NCI-H2107 (cell line): ENCODE measurements at places on chromosomes 16 and 17.

GRCh38 chr16:11167581-11167980 is 88.4 kb downstream of the SOCS1 start:
- no peak for DNase-seq

GRCh38 chr16:60907645-60908044 is 1128.6 kb downstream of the CDH8 start:
- DNase-seq = no peak

GRCh38 chr17:72102366-72102765 is 18.5 kb upstream of the SOX9 start:
- DNase-seq = no peak

DNA sequence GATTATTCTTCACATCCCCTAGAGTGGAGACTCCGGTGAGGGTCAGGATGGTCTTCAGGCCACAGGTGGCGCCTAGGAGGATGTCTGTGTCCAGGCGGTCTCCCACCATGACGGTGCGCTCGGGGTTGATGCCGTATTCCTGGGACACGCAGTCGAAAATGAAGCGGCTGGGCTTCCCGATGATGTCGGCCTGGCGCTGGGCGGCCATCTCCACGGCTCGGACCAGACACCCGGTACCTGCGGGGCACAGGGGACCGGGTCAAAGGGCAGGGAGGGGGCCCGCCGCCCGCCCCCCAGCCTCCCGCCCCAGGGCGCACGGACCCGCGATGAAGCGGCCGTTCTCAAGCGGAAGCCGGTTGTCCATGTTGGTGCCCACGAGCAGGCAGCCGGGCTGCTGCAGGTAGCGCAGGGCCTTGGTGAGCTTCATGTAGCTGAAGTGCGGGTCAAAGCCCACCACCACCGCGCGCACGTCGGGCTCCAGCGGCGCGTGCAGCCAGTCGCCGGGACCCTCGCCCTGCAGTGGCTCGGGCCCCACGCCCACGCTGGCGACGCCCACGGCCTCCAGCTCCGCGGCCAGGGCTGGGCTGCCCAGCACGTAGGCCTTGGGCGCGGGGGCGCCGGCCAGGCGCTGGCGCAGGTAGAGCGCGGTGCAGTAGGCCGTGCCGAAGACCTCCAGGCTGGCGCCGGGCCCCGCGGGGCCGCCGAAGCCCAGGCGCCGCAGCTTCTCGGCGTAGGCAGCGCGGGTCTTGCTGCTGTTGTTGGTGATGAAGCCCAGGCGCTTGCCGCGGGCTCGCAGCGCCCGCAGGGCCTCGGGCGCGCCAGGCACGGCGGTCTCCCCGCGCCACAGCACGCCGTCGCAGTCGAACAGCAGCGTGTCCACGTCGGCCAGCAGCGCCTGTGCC is 572 bp downstream of the PGP start:
- DNase-seq = no peak

DNA sequence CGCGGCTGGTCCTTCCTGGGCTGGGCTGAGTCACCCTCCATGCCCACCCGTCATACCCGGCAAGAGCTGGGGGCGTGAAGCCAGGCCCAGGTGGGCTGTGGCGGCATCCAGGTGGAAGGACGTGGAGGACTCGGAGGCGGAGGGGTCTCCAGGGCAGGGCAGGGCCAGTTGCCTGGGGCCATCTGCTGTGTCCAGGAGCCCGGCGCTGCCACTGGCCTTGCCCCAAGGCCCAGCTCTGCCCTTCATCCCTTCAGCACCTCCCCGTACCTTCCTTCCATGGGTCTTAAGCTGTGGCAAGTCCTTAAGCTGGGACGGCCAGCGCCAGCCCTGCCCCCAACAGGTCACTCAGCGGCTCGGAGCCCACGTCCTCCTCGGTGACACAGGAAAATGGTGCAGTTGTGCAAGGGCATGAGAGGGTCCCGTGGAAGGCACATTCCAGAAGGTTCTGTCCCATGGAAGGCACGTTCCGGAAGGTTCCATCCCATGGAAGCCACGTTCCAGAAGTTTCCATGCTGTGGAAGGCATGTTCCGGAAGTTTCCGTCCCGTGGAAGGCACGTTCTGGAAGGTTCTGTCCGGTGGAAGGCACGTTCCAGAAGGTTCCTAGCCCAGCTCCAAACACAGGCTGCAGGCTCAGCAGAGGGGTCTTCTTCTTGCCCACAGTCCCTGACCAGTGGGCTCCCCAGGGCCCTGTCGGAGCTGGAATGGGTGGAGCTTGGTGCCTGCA is 10.4 kb upstream of the CDH15 start:
- no peak for DNase-seq

- no peak for DNase-seq
Observed at GRCh38 chr17:81536299-81537290, 8.4 kb downstream of the FSCN2 start.

GRCh38 chr17:57368637-57369336 is 112.5 kb downstream of the MSI2 start:
- DNase-seq = no peak

DNA sequence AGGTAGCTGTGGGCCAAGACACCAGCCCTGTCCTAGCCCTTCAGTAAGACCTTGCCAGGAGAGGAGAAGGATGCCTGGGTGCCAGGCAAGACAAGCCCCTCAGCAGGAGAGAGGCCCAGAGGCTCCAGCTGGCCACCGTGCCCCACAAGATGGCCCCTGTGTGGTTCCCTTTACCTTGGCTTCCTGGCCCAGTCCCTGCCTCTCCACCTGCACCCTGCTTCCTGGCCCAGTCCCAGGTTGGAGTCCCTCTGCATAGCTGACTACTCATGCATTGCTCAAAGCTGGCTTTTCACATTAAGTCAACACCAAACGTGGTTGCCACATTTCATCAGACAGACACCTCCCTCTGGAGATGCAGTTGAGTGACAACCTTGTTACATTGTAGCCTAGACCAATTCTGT is 4.0 kb downstream of the SYNGR3 start:
- DNase-seq = no peak

- no peak for DNase-seq
Observed at GRCh38 chr17:39636587-39636926, 387 bp upstream of the STARD3 start.

DNA sequence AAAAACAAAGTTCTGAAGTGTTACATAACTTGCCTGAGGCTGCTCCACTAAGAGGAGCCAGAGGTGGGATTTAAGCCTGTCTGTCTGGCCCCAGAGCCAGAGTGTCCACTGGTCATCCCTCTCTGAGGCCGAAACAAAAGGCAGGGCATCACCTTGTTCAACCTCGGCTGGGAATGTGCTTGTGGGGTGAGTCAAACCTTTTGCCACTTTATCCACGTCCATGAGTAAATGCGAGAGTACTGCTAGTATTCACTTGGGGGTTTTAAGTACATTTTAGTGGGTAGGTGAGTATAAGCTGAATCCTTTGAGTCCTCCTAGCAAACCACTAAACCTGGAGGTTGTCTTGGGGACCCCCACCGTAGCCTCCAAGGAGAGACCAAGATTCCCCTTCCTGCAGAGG is 103.5 kb downstream of the STX8 start:
- no peak for DNase-seq

- no peak for DNase-seq
Observed at GRCh38 chr17:43758497-43759174, at the start of gene SOST. Gene SOST, minus strand, starts transcription at chr17:43758791. Its CDS starts 50 bp downstream, at chr17:43758741.

- no peak for DNase-seq
Observed at GRCh38 chr17:17453088-17453487, 23.7 kb upstream of the MED9 start.

DNA sequence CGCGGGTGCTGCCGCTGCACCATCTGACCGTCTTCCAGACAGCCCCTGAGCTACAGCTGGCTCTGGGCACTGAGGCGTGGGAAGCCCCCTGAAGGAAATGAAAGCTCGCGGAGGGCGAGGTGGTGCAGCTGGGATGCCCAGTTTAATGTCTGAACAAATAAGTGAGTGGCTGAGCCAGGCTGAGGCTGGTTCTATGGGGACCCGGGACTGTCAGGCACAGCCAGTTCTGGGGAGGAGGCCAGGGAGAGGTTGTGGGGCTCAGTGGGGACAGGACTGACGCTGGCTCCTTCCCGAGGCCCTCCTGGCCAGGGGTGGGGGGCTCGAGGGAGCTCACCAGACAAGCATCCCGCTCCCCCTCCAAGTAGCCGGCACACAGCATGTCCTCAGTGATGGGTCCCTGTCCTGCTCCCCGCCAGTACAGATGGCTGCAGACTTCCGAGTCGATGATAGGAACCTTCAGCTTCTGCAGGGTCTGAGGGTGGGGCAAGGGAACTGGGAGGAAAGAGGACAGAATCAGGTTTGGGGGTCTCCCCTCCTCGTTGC is 4.4 kb downstream of the PRSS22 start:
- DNase-seq = no peak

- no peak for DNase-seq
Observed at GRCh38 chr17:70891306-70891705, 722.0 kb downstream of the KCNJ2 start.

DNA sequence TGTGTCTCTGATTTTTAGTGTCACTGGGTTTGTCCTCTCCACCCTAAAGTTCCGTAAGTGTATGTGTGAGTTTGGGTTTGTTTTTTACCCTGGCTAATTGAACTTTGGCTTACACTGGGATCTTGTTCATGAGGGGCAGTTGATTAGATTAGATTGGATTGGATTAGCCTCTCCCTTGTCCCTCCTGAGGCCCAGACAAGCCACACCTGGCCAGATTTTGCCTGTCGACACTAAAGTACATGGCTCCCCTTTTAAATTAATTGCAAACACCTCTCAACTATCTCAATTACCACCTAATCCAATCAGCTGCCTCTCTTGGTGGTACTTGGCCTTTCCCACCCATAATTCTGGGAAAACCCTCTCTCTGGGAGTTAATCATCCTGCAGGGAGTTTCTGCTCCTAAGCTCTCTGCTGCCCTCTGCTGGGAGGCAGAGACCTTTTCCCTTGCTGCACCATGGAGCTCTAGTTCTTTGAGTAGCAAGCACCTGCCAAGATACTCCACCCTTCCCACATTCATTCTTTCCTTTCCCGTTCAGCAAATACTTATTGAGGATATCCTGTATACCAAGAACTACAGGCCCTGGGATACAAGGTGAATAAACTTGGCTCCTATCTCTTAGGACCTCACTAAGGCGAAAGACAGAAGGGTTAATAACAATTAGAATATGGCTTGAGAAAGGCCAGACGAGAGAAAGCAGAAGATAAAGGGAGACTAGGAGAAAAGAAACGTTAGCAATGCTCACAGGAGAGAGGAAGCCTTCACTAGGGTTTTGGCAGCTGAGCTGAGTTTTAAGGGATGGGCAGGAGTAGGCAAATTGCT is 60.0 kb upstream of the MPHOSPH6 start:
- peak; percentile 31 for DNase-seq

- DNase-seq = no peak
Observed at GRCh38 chr16:997440-998051, 16.0 kb downstream of the SOX8 start.

- DNase-seq = no peak
Observed at GRCh38 chr17:39995438-39995837, 14.8 kb downstream of the PSMD3 start.

DNA sequence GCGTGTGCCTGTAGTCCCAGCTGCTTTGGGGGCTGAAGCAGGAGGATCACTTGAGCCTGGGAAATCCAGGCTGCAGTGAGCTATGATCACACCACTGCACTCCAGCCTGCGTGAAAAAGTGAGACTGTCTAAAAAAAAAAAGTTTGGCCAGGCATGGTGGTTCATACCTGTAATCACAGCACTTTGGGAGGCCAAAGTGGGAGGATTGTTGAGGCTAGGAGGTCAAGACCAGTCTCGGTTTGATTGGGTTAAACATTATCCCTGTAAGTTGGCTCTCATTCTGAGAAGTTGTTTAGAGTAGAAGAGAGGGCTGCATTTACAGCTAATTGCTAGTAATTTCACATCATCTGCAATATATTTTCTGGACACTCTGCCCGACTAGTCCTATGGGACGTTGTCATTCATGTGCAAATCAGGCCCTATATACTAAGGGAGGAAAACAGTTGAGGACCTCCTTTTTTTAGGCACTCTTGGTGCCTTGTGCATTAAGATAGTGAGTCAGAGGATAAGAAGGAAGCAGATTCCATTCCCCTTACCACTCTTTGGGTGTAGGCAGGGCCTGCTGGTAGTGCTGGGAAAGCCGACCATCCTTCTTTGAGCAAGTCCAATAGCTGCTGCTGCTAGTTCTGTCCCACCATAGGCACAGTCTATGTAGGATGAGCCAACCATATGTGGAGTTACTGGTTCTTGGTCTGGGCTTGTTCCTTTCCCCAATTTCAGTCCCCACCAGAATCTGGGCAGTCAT is 18.7 kb downstream of the HMOX2 start:
- DNase-seq = no peak

DNA sequence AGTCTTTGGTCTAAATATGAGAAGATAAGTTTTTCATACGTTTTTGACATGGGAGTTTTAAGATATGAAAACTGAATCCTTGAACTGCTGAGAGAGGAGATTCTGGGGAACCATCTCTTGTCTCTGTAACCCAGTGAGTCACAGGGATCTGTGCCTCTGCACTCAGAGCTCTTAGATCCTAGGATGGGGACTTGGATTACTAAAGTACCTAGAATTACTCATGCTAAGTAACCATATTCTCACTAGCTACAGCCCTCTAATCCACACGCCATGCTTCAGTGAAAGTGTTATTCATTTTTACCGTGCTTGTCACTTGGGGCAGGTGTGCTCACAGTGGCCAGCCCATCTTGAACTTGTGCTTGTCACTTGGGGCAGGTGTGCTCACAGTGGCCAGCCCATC is 2.0 kb downstream of the MRM3 start:
- DNase-seq = no peak

GRCh38 chr16:23435500-23435899 is 17.5 kb downstream of the COG7 start:
- no peak for DNase-seq

DNA sequence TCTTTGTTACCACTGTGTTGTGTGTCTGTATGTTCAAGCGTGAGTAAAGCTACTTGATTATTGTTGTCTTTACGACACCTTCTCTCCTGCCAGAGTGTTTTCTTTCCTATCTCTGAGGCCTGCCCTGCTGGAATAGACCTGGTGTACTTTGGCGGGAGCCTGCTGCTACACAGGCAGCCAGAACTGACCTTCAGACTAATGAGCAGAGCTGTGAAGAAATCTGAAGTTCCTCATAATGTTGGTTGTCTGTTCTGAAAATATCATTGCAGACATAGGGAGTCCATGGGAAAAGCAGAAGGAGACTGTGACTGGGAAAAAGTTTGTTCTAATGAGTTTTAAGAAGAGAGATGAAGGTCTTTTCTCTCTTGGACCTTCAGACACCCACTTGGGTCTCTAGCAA is 9.8 kb downstream of the RHOT1 start:
- no peak for DNase-seq

- no peak for DNase-seq
Observed at GRCh38 chr17:14752011-14752410, 451.1 kb downstream of the HS3ST3B1 start.
